ENCODE measurements at places on chromosomes 6 and 20. TPM values are rescaled to one million over a fixed set of nuclear protein-coding genes. Genes with fewer than 3 reads are reported as not detected.

DNA sequence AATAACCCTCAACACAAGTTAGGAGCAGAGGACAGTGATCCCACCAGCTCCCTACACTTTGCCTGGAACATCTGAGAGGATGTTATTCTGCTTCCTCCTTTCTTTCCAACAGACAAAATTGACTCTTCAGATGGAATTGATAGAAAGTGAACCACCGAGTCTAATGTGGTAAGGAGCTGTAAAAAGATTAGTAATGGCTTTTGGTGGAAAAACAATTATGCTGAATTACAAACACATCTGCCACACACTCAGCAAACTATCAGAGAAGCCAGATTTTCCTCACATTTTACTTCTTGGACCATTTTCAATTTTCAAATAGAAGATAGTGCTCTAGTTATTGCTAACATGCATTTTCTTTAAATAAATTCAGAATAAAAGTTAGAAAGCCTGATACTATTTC is 171.8 kb upstream of the COL21A1 start:
- DNase-seq = no peak

GRCh38 chr6:170532867-170533488 is 20.1 kb downstream of the PSMB1 start:
- DNase-seq = no peak

PNLDC1 gene
- 0.44 TPM for total RNA-seq

DNA sequence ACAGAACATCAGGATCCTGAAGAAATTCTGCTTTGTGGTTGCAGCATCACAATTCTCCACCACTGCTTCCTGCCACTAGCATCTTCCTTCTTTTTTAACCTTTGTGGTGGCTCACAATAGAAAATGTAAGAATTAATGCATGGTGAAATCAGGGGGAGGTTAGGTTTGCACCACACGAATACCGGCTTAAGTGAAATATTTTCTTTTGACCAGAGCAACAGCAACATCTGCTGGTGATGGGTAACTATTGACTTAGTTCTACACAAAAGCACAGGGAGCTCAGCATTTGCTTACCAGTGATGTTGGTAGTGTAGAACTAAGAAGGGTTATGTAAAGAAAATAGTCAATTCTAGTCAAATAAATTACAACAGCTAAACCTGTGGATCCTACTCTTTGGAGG is 280.5 kb downstream of the SYNE1 start:
- DNase-seq = no peak

DNA sequence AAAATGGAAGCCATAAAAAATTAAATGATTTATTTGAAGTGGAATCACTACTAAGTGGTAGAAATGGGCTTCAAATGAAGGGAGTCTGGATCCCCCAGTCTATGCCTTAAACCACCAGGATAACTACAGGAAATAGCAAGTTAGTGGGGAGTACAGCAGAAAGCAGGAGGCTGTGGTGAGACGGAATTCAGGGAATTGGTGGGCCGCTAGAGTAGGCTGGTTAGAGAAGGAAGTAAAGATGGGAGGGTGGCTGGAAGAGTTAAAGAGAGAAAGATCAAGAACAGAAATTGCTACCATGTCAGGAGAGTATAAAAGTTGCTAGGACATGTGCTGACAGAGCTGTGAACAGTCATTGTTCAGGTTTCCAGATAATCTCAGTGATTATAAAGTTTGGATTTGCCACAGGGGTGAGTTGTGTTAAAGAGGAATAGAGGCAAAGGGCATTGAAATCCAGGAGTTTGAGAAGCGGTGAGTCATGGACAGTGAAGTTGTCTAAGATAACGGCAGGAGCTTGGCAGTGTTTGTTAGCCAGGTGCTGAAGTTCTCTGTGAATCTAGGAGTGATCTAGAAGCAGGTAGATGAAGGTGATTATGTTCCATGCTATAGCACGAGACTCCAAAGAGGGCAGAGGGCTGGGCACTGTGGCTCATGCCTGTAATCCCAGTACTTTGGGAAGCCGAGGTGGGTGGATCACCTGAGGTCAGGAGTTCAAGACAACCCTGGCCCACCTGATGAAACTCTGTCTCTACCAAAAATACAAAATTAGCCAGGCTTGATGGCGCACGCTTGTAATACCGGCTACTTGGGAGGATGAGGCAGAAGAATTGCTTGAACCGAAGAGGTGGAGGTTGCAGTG is 13.7 kb upstream of the HINT3 start:
- DNase-seq = no peak

DNA sequence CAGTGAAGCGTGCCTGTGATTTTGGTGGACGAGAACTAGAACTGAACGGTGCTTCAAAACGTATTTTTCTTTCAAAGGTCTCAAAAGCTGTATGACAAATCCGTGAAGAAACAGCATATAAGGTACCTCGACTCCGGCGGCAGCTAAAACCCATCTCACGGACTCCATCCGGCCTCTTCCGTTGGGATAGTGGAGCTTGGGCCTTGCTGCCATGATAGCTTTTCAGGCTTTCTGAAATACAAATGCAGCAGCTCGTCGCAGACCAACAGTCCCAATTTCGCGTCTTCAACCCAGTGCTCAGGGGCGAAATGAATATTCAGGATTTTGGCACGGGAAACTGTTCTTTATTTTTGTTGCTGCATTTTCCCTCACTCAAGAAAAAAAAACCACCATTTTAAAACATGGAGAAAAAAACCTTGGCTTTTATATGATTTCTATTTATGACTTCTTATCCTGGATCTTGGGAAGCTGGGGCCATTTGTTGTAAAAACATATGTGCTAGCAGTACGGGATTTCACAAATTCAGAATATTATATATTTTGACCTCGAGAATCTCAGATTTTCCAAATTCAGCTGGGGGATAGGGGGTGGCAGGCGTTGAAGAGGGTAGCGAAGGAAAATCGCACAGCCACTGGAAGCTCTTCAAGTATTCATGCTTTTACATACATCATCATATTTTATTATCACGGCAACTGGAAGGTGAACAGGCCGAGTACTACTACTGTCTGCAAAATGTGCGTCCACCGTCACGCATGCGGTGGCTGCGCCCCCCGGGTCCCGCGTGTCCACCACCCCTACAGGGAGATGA is 849 bp downstream of the GSTA4 start:
- DNase-seq = no peak

DNA sequence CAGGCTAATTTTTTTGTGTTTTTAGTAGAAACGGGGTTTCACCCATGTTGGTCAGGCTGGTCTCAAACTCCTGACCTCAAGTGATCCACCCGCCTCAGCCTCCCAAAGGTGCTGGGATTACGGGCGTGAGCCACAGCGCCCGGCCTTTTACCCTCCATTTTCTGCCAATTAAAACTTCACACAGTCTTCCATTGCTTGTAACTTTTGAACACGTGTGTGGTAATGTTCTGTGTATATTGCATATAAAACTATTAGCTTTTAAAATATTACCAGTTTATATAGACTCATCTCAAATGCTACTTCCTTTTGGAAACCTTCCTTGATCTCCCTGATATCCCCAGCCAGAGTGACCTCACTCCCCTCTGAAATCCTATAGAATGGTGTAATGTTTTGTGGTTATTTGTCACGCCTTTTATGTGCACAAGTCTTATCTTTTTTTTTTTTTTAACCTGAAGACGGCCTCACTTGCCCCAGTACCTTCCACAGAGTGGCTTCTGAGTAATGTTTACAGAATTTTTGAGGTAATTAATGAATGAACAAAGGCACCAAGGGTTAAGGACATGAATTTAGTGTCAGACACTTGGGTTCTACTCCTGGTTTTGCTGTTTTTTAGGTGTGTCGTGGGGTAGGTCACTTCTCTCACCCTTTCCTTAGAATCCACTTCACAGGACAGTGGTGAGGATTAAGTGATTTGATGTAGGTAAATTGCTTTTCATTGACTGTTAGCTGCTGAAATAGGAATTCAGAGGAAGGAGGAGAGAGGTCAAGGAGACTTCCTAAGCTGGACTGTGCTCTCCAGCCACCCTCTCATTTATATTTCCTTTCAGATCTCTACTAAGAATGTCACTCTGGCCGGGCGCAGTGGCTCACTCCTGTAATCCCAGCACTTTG is 11.2 kb upstream of the MMP24 start:
- DNase-seq = no peak

- DNase-seq = no peak
These were observed 96.2 kb downstream of the THBS2 start for GRCh38 chr6:169157197-169158148.

- DNase-seq = no peak
These were observed 2.3 kb downstream of the DSTN start for GRCh38 chr20:17572034-17572638.

CALHM5 gene
- 0.17 TPM for total RNA-seq

- DNase-seq = no peak
These were observed 931.1 kb downstream of the C6orf118 start for GRCh38 chr6:164378330-164378729.

DNA sequence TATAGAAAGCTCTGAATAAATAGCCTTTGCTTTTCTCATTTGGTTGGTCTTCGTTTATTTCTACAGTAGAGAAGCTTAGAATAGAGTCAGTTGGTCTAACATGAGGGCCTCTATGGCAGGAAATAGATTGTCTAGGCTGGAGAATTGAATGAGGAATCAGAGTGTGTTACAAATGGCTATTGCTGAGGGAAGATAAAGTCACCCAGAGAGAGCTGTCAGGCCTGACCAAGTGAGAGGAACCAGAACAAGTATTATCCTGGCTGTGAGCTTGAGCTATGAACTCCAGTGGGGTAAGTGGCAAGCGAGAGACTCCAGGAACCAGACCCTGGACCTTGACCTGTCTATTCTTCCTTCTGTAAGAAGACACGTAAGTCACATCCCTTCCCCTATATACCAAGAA is 353.1 kb downstream of the CD83 start:
- DNase-seq = peak; percentile 10

SIRPD gene
- total RNA-seq = not detected

RIPOR2 gene
- total RNA-seq = 44.5 TPM

SIRPA gene
- total RNA-seq = 4.4 TPM

- DNase-seq = no peak
These were observed 47.3 kb upstream of the HIVEP1 start for GRCh38 chr6:11964729-11965335.

GRCh38 chr6:144177726-144178125 is 27.4 kb downstream of the STX11 start:
- no peak for DNase-seq

TBCC gene
- 27.3 TPM for total RNA-seq

AIF1 gene
- 9.8 TPM for total RNA-seq

CLPSL2 gene
- 1.4 TPM for total RNA-seq

- peak; percentile 83 for DNase-seq
These were observed 1.0 kb downstream of the CALHM6 start for GRCh38 chr6:116461932-116462885.

GRCh38 chr20:35610833-35611427 is 4.7 kb upstream of the SPAG4 start:
- no peak for DNase-seq

CASS4 gene
- not detected for total RNA-seq

- DNase-seq = no peak
These were observed 617 bp upstream of the TSPYL1 start for GRCh38 chr6:116280161-116280932.

CLDN20 gene
- not detected for total RNA-seq

All from H1 (cell line).